ENCODE measurements at places on chromosomes 2 and 18. TPM values are rescaled to one million over a fixed set of nuclear protein-coding genes. Genes with fewer than 3 reads are reported as not detected.

DNA sequence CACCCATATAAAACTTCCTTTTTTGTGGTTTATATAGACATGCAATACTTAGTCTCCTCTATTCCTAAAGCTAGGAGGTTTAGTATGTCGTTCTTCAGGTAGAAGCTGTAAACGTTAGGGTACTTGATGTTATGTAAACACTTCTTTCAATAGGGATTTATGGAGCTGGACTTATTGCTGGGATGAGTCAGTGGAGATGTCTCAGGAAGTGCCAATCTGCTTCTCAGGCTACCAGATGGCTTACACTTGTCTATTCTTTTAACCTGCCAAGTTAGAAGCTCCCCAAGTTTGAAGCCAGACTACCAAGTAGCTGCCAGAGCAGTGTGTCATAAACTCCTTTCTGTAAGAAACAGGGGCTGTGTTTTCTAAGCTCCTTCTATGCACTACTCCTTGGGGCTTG lies 756.5 kb upstream of the LRRTM1 start:
- DNase-seq: no peak

The KCNE4 gene
- total RNA-seq: not detected

DNA sequence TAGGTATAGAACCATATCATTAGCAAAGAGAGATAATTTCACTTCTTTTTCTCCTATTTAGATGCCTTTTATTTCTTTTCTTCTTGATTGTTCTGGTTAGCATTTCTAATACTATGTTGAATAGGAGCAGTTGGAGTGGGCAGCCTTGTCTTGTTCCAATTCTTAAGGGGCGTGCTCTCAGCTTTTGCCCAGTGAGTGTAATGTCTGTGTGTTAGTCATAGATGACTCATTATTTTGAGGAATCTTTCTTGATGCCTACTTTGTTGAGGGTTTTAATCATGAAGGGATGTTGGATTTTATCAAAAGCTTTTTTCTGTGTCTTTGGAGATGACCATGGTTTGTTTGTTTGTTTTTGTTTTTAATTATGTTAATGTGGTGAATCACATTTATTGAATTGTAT lies 1453.1 kb upstream of the SLC39A10 start:
- no peak for DNase-seq

- DNase-seq: no peak
These were observed 25.7 kb upstream of the COX7A2L start for GRCh38 chr2:42386682-42387081.

The HOXD12 gene
- total RNA-seq: not detected

- DNase-seq: no peak
These were observed 6.3 kb upstream of the LTBP1 start for GRCh38 chr2:32940316-32940997.

The CCBE1 gene
- total RNA-seq: not detected

GRCh38 chr18:21450913-21451312 lies 149.6 kb downstream of the ESCO1 start:
- no peak for DNase-seq

DNA sequence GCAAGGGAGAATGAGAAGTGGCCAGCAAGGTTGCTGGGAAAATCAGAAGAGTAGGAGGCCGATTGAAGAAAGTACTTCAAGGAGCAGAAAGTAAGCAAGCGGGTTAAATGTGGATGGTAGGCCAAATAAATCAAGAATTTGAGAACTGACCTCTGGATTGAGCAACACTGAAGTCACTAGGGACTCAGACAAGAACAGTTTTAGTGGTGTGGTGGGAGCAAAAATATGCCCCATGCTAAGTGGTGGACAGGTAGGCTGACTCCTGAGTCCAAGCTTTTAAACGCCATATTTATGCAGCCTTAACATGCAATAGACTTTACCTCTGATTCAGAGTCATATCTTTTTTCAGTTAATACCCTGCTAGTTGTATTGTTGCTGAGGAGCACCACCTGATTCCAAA lies 4.5 kb downstream of the TRABD2A start:
- no peak for DNase-seq

The SLC30A3 gene
- not detected for total RNA-seq

The DAW1 gene
- total RNA-seq: not detected

The ANKAR gene
- total RNA-seq: 4.4 TPM

DNA sequence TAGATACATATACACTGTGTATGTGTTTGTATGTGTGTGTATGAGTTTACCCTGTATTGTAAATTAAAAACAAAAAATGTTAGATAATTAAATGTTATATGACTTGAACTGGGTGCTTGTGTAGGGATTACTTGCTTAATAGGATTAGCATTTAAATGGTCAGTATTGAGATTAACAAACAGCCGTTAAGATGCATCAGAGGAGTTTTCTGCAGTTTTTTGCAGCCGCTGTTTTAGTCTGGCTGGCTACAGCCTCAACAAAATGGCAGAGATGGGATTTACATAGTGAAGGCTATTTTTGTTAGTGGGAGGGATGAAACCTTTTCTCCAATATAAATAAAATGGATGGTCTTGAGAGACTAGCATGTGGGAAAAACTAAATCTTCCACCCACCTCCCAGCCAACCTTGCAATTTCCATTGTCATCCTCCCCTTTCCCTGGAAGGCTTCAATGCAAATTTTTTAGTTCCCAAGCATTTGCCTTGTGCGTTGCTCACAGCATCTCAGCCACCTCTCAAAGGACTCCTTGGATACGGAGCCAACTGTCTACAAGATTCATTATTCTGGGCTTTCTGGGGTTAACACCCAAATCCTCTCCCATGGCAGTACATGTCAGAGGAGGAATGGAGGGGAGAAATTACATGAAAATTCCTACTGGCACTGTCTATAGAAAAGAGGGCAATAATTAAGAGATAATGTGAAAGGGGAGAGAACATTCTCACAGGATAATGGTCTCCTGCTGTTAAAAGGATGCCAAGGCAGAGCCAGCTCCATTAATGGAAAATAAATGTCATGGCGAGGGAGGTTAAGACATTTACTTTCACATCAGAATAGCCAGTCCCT lies 351.9 kb downstream of the CDH2 start:
- no peak for DNase-seq

GRCh38 chr2:120489023-120489422 lies 143.1 kb downstream of the INHBB start:
- no peak for DNase-seq

- no peak for DNase-seq
These were observed 180.1 kb downstream of the TDRD15 start for GRCh38 chr2:21303876-21304275.

The ACP1 gene
- 94.2 TPM for total RNA-seq

GRCh38 chr2:168767258-168767657 lies 35.2 kb upstream of the NOSTRIN start:
- no peak for DNase-seq

GRCh38 chr2:29249666-29250253 lies 134.5 kb downstream of the CLIP4 start:
- DNase-seq: no peak

The CDH20 gene
- total RNA-seq: not detected

DNA sequence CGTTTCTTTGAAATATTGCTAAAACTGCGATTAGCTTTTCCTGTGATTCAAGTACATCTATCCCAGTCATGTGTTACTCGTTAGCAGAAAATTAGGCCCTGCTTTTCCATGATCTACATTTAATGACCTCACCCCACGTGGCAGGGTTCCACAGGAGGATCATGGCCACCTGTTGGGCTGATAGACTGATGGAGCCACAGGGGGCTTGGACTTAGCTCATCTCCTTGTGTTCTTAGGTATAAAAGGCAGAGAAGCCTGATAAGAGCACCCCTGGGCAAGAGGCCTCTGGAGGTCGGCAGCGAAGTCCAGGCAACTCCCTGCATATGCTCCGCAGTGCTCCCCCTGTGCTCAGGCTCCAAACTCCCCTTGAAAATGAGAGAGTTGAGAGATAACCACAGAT lies 12.9 kb downstream of the FZD7 start:
- no peak for DNase-seq

GRCh38 chr2:148614014-148614321 lies 30.6 kb upstream of the EPC2 start:
- DNase-seq: no peak

GRCh38 chr18:79679552-79680099 lies at the start of gene CTDP1:
CTDP1 (plus strand) TSS chr18:79679803; CDS start chr18:79679948, 145 bp downstream.
- peak; percentile 93 for DNase-seq

GRCh38 chr2:148994341-148994740 lies 44.2 kb upstream of the LYPD6B start:
- no peak for DNase-seq

- no peak for DNase-seq
These were observed 3.6 kb downstream of the TTR start for GRCh38 chr18:31595121-31595771.

DNA sequence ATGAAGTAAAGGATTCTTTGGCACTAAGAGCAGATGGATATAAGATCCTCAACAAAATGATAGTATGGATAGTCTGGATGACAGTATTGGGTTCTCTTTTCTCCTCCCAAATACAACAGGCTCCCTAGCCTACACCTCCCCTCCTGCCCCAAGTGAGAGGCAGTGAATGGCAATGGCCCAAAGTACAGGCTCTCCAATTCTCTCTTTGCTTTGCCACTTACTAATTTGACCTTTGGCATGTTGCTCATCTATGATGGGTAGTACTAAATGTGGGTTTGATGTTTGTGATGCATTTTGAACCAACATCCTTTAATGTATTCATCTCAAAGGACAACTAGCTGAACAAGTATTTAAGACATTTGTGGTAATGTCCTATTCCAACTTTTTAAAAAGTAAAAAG lies 65.9 kb downstream of the EIF5B start:
- DNase-seq: no peak

The HOXD11 gene
- total RNA-seq: not detected

- peak; percentile 45 for DNase-seq
These were observed 165.6 kb upstream of the HDAC4 start for GRCh38 chr2:239566162-239566994.

The KCNG2 gene
- total RNA-seq: not detected

GRCh38 chr2:74911061-74911460 lies 47.4 kb upstream of the POLE4 start:
- DNase-seq: no peak

Measured in natural killer cell treated with Interleukin-12 subunit alpha and Interleukin-12 subunit beta and Interleukin-15 and Interleukin-18, amount 100 ng/mL, for 72 hours (primary cell).